ENCODE measurements at places on chromosomes 4 and X.

DNA sequence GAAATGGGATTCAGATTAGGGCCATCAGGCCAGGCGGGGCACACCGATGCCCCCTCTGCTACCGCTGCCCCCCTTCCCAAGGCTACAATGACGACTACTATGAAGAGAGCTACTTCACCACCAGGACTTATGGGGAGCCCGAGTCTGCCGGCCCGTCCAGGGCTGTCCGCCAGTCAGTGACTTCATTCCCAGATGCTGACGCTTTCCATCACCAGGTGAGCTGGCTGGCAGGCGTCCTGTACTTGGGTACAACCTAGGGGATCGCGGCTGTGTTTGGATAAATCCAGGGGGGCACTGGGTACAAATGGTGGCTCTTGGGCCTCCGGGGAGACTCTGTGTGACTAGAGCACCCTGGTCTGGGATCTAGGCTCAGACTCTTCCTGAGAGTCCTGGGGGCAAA lies 1.1 kb downstream of the EMD start:
- peak overlapping the region; percentile 87 for H3K4me3 ChIP-seq
- peaks cover 13% of the 10 kb centered on the region for H3K36me3 ChIP-seq
- peak overlapping the region; percentile 88 for H3K27ac ChIP-seq

DNA sequence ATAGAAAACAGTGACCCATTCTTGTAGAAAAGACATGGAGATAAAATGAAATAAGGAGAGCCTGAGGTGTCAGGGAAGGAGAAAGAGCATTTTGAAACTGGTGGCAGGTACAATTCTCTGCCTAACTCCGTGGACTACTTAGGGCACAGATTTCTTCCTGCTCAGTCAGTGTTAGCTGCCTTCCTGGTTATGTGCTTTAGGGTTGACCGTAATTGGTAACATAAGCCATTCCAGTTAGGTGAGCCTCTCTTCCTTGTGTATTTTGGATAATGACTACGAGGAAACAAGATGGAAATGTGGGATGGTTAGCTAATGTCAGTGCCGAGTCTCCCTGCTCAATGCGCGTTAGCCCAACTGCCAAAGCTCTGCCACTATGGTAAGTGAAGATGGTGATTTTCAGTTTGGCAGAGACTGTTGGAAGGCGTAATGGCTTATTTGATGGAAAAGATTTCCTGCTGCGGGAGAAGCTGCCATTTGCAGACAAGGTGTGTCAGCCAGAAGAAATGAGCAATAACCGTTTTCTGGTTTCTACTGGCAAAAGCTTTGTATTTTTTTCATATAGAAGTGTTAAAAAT lies 174.1 kb downstream of the CBR4 start:
- peaks cover 15% of the 10 kb centered on the region for H3K36me3 ChIP-seq

- no peak overlapping the region for H3K4me3 ChIP-seq
- no peak overlapping the region for H3K27ac ChIP-seq
- no peak for DNase-seq
- H3K4me1 ChIP-seq: no peaks in the 10 kb centered on the region
- peaks cover 18% of the 10 kb centered on the region for H3K27me3 ChIP-seq
- H3K36me3 ChIP-seq: no peaks in the 10 kb centered on the region
These were observed 263.3 kb upstream of the CLNK start for GRCh38 chr4:10947898-10948297.

DNA sequence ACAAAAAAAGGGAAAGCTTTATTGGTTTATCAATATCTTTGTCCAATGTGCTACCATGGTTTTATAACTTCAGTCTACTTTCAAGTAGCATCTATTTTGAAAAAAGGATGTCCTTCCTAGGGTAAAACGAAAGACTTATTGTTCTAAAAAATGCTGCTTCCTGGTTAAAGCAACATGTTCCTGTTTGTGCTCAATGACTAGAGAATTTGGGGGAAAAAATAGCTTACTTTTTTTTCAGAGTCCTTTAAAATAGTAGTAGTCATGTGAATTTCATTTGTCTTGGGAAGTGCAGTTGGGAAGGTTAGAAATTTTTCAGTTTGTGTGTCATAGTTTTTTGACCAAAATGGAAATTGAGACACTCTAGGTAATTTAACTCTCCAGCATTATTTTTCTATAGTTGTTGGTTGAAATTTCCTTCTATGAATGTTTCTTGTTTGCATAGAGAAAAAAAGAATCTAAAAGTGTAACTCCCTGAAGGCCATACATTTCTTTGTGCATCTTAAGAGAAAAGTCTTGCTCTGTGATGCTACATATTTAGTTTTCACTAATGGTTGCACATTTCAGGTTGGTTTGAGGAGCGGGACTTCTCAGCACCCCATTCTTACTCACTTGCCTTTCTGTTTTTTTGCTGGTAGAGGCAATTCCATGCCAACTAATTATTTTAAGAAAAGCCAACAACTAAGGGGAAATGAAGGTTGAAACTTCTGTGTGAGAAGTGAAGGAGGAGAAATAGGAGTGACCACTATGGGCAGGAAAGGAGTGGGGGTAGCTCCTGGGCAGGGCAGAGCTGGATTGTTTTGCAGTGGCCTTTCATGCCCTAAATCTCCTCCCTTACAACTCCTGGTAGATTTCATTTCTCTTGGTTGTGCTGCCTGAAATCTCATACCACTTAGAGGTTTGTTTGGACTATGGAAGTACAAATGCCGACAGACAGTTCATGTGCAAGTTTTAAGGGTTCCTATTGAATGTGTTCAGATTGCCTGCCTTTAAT lies 76.4 kb downstream of the RAPGEF2 start:
- no peak overlapping the region for H3K4me3 ChIP-seq
- H3K27ac ChIP-seq: no peak overlapping the region
- H3K36me3 ChIP-seq: no peaks in the 10 kb centered on the region
- peaks cover 2% of the 10 kb centered on the region for H3K27me3 ChIP-seq

Data from activated T-helper 2 cell treated with anti-CD3 and anti-CD28 coated beads, Interferon-gamma antibody, Interleukin-2, Interleukin-4, amounts not matched to agents 10 μg/mL and 5 μg/mL and 100 μg/mL, durations not matched to agents 14 hours and 24 hours and 36 hours (primary cell).